ENCODE measurements at places on chromosomes 4 and X.

GRCh38 chrX:9286234-9286633 is 178.6 kb upstream of the TBL1X start:
- no peak for DNase-seq

GRCh38 chr4:20124317-20125026 is 127.2 kb upstream of the SLIT2 start:
- no peak for DNase-seq

DNA sequence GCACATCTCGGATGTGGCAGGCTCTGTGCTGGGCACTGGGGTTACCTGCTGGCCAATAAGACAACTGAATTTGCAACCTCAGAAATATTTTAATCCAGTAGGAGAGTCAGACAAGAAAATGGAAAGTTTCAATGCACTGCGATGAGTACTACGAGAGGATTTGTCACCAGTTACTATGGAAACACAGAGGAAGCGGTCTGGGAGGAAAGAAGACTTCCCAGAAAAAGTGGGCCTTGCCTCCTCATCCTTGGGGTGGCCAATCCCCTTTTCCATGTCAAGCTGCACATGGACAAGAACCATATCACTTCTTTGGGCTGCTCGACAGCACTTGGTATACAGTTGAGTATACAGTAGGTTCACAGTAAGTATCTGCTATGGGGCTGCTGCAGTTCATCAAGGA is 67.6 kb downstream of the FAM184B start:
- no peak for DNase-seq

DNA sequence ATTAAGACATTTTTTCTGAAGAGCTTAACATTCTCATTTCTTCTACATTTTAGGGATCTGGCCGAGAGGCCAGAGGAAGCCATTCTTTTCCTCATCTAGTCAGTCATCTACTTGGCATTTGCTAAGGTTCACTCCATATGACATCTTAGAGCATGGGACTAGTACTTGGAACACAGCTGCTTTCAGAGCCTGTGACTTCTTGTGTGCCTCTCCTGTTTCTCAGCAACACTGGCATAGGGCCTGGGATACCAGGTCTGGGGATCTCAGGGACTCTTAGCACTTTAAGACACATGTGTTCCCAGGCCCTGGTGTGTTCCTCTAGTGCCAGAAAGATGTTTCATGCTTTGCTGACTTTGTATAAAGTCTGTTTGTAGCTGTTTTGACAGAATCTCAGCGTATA is 7.3 kb downstream of the PLP1 start:
- DNase-seq, result no peak

DNA sequence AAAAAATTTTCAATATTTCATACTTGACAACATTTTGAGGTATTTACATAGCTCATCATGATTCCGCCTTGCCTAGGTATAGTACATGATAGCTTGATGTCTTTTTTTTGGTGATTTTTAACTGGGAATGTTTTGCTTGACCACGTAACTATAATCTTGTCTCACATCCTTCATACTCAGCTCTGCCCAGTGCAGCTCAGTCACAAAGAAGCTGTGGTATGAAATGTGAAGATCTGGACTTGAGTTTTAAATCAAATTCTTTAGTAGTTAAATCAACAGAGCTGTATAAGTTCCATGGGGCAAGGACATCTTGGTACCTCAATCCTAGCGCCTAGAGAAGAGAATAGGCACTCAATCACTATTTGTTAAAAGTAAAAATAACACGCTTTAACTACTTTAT is 276.3 kb upstream of the DKK2 start:
- DNase-seq, result no peak

DNA sequence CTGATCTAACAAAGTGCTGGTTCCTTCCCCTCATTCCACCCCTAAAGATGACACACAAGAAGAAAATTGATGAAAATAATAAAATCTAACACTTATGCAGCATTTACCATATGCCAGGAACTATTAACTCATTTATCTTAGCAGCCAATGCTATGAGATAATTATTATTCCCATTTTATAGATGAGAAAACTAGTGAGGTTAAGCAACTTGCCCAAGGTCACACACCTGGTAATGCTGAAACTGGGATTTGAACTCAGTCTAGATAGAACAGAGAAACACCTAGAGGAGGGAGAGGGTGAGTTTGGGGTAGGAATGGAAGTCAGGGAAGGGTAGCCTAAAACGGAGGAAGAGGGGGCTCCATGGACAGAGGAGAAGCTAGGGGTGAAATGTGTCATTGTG is 18.6 kb downstream of the RBMX start:
- DNase-seq, result no peak

GRCh38 chr4:41424522-41424921 is 113.4 kb upstream of the LIMCH1 start:
- no peak for DNase-seq

DNA sequence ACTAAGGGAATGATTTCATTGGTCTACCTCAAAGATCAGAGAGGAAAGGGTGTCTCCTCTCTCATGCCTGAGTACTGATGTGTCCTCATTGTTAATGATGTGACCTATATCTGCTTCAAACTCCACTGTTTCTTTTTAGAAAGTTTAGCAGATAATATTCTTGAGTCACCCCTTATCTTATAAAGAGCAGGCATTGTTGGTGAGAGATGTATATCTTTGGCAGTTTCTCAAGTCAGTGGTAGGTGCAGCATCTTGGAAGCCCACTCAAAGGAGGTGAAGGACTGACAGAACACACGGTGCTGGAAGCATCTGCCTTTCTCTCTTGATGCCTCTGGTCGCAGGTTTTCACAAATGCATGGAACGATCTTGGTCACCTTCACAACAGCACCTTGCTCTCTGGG is 71.2 kb downstream of the ZNF518B start:
- no peak for DNase-seq

DNA sequence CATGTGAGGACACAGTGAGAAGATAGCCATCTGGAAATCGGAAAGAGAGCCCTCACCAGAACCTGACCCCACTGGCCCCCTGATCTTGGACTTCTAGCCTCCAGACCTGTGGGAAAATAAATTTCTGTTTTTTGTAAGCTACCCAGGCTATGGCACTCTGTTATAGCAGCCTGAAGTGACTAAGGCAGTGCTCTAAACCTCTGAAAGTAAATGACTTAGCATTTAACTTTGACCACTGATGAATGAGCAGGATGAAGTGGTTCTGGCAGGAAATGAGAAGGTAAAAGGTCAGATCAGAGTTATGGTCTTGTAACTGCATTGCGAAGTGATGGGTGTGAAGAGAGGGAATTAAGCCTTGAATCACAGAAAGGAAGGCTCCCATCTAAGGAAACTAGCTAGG is 17.0 kb downstream of the GPAT3 start:
- DNase-seq, result no peak

DNA sequence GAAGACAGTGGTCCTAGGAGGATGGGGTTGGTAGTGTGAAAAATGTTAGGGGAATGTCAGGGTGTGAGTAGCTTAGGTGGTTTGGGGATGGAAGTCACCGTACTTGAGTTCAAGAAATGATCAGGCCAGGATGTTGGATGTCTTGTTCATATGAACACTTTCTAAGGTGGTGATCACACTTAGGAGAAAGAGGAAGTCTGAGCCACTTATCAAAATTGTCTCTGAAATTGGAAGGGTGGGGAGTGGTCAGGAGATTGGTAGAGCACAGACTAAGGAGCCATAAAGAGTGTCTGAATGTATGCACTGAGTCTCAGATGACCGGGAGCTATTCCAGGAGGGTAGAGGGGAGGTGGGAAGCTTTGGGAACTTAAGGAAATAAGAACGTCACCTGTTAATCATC is 17.3 kb downstream of the CMC4 start:
- DNase-seq, result no peak

- DNase-seq, result no peak
Measured at GRCh38 chr4:2799224-2799911, 6.5 kb downstream of the SH3BP2 start.

DNA sequence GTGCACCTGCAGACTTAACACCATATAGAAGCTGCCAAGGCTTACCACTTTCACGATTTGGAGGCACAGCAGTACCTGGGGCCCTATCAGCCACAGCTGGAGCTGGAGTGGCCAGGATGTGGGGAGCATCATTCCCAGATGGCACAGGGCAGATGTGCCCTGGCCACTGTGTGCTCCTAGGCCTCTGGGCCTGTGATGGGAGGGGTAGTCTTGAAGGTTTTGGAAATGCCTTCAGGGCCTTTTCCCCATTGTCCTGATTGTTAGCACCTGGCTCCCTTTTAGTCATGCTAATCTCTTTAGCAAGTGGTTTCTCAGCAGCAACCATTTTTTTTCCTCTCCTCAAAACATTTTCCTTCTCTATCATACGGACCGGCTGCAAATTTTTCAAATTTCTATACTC is 490.2 kb downstream of the RAB28 start:
- no peak for DNase-seq

DNA sequence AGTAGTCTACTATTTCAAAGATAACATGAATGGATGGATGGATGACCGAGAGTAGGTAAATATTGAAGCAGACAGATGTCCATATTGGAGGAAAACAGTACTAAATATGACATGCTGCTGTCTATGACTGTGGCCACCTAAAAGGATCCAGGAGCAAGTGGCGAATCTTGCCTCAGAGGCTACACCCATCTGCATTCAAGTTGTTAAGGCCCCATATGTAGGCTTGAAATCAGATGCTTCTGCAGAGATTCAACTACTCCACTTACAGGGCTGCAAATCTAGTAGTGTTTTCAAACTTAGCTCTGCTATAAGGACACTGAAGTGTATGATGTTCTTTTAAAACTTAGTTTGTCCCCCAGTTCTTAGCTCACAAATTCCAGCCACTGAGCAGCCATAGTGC is 28.9 kb downstream of the SEPSECS start:
- DNase-seq, result no peak

GRCh38 chr4:46329118-46329976 is 60.6 kb downstream of the GABRA2 start:
- no peak for DNase-seq

GRCh38 chr4:16785793-16786527 is 112.5 kb downstream of the LDB2 start:
- no peak for DNase-seq

- DNase-seq, result peak; percentile 38
Measured at GRCh38 chrX:101931488-101932248, at the start of gene ZMAT1. Gene ZMAT1 (minus strand): TSS chrX:101932027. CDS start chrX:101932008, 19 bp downstream.
